ENCODE measurements at places on chromosomes 4 and X. TPM values are rescaled to one million over a fixed set of nuclear protein-coding genes. Genes with fewer than 3 reads are reported as not detected.

RAPGEF2 gene
- total RNA-seq = 21.4 TPM

PPEF2 gene
- not detected for total RNA-seq

JCHAIN gene
- total RNA-seq = not detected

STARD8 gene
- 0.31 TPM for total RNA-seq

OCIAD2 gene
- not detected for total RNA-seq

PTPN13 gene
- total RNA-seq = 0.49 TPM

PRSS12 gene
- not detected for total RNA-seq

TIMM17B gene
- total RNA-seq = 138 TPM

CYTL1 gene
- not detected for total RNA-seq

LIMCH1 gene
- not detected for total RNA-seq

DLG3 gene
- total RNA-seq = 28.0 TPM

P2RY4 gene
- 0.20 TPM for total RNA-seq

TAF7L gene
- not detected for total RNA-seq

ESX1 gene
- total RNA-seq = not detected

EREG gene
- total RNA-seq = not detected

CD40LG gene
- total RNA-seq = not detected

IL13RA2 gene
- total RNA-seq = 1.5 TPM

DCAF12L2 gene
- not detected for total RNA-seq

CNGA1 gene
- not detected for total RNA-seq

TLR3 gene
- 3.9 TPM for total RNA-seq

DBET gene
- total RNA-seq = not detected

NLGN3 gene
- total RNA-seq = not detected

GPRIN3 gene
- total RNA-seq = 1.5 TPM

LPAR4 gene
- not detected for total RNA-seq

PAGE2B gene
- not detected for total RNA-seq

GRIA3 gene
- total RNA-seq = not detected

CNKSR2 gene
- total RNA-seq = not detected

DGAT2L6 gene
- not detected for total RNA-seq

PAGE5 gene
- not detected for total RNA-seq

NEK1 gene
- total RNA-seq = 3.0 TPM

BCAP31 gene
- 132 TPM for total RNA-seq

MXRA5 gene
- total RNA-seq = not detected

CXCL1 gene
- total RNA-seq = not detected

UCP1 gene
- total RNA-seq = not detected

ARHGEF6 gene
- total RNA-seq = not detected

TSPYL2 gene
- total RNA-seq = 32.0 TPM

GSX2 gene
- 6.8 TPM for total RNA-seq

DSPP gene
- not detected for total RNA-seq

GASK1B gene
- total RNA-seq = 42.5 TPM

TASL gene
- total RNA-seq = not detected

TXK gene
- total RNA-seq = not detected

Measured in G401 (cell line).